ENCODE measurements at places on chromosomes 7 and 10.
A peak's percentile ranks its signal among the peaks of the same experiment; 100 is the strongest.

DNA sequence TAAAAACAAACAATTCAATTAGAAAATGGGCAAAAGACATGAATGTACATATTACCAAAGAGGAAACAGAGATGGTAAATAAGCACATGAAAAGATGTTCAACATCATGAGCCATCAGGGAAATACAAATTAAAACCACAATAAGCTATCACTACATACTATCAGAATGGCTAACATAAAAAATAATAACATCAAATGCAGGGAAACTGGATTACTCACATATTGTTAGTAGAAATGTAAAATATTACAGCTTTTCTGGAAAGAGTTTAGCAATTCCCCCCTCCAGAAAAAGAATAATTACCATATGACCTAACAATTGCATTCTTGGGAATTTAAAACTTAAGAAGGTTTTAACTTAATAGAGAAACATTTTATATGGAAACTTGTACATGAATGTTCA lies 232.9 kb upstream of the MTPN start:
- no peak for DNase-seq

DNA sequence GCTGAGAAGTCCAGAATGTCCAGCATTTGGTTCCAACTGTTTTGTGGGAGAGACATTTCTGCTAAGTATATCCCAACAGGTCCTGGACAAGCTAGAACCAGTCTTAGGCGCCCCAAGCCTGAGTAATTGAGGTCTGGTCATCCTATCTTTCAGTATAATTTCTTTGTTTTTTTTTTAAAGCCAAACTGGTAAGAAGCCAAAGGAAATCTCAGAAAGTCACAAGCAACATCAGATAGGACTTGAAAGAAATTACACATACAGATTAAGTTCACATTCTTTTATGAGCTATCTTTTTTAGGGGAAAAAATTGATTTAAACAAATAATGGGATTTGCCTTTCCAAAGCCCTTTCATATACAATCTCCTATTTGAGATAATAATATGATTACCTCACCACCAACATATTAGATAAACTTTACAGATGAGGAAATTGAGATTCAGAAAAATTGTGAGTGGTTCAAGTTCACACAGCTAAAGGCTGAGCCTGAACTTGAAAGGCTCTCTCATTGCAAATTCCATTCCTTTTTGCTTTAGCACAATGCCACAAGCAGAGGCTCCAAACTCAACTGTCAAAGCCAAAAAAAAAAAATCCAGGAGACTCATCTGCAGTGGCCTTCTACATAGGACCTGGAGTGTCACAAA lies 15.0 kb downstream of the PDLIM1 start:
- no peak for DNase-seq

- peak; percentile 94 for DNase-seq
Observed at GRCh38 chr10:70405037-70405824, 1.3 kb downstream of the EIF4EBP2 start.

DNA sequence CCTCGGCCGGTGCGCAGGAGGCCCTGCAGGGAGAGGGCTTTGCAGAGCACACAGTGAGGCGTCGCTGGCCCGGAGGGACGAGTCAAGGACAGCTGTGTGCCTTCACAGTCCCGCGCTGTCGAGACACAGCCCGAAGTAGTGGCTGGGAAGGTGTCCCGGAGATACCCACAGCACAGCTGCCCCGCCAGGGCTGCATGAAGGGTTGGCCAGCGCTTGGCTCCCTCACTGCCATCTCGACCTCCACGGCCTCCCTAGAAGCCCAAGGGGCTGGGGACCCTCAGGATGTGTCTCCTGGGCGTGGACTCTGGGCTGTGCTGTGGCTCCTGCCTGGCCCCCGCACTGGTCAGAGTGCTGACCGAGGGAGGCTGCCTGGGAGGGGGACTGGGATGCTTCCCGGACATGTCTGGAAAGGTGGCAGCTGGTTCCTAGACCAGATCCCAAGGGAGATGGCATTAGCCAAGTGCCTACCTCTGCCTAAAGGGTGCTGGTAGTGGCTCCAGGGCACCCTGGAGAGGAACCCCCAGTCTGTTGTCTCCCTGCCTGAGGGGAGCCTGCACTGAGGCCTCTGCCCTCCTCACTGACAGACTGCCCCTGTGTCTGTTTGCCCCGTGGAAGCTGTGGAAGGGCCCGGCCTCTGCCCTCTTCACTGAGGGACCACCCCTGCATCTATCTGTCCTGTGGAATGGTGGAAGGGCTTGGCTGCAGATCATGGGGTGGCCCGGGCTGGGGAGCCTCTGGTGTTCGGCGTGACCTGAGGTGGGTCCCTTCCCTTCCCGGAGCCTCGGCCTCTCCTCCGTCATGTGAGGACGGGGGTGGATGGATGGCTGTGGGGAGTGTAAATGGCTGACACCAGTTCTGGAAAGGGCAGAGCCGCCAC lies 5.8 kb downstream of the ELFN1 start:
- no peak for DNase-seq

DNA sequence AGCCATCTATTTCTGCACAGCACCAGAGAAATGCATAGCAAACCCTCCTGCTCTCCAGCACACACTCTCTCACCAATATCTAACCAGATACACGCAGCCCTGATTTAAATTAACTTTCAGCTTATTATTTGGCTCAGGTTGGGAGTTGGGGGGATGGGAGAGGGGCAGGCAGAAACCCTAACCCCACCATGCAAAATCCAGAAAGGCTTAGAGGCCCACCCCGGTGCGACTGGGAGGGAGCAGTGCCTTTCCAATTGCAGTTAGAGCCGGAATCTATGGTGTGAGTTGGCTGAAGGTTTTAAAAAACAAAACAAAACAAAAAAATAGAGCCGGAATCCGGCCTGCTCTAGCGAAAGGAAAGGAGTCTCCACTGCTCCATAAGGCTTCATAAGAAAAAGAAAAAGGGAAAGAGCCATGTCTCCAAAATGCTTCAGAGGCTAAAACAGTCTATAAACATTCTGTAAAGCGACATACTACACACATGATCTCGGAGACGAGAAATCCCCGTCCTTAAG lies 2.9 kb downstream of the IGF2BP3 start:
- no peak for DNase-seq

DNA sequence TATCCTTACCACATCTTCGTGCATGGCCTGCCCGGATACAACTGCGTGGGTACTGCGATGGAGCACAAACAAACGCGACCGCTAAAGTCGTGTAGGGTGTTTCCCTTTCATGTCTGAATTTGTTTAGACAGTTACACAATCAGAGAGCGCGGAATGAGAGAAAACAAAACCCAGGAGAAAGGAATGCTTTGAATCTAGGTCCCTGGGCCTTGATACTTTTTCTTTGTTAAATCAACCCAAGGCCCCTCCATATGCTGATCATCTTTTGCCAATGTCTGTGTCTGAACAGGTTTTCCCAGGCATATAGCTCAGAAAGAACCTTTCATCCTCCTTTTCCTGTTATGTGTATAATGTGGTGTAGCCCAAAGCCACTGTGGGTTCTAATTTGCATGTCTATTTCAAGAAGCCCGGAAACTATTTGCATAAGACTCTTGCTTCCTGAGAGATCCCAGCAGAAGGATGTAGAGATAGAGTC lies 145.8 kb downstream of the FRMD4A start:
- peak; percentile 14 for DNase-seq

- peak; percentile 58 for DNase-seq
Observed at GRCh38 chr10:110851020-110851612, 20.6 kb upstream of the PDCD4 start.

GRCh38 chr7:154584352-154585252 lies 418.3 kb downstream of the PAXIP1 start:
- DNase-seq: no peak

GRCh38 chr7:155230169-155230593 lies 67.5 kb upstream of the INSIG1 start:
- peak; percentile 99 for DNase-seq

DNA sequence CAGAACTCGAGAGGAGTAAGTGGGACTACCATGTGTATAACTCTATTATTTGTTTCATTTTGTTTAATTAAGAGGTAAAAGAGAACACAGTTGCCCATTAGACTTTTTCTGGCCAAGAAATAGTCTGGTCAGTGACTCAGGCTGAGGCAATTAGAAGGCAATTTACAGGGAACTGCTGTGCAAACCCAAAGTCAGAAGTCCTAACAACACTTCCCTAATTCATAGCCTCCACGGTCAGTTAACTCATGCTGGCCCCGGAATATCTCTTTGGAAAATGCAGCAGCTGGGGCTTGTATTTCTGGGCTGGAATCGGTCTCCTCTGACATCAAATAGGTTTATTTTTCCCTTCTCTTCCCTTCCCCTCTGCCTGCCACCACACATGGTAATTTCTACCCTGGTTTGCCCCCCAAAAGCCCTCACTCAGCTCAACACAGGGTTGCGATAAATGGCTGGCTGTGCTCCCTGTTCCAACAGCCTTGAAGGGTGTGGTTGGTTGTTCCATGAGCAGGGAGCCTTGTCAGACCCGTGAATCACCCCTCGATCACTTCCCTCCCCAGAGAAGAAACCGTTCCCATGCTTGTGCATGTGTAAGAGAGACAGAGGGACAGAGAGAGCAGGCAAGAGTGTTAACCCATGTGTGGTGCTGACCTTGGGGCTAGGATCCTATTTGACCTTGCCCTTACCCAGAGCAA lies 5.3 kb downstream of the SH3PXD2A start:
- DNase-seq: peak; percentile 83

DNA sequence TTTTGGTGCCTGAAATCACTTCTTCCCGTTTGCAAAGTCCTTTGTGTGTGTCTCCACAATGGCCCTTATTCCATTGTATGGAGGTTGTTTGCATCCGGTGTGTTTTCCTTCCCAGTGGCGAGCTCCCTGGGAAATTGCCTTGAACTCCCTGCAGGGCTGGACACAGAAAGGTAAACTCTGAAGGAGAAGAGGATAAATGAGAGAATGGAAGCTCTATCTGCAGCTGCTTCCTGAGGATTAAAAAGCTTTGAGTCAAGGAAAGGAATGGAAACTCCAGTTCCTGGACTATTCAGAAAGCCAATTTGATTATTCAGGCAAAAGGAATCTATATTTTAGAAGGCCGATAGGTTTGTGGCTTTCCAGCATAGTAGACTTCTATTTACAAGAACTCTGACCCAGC lies 4.4 kb upstream of the GRK5 start:
- DNase-seq: peak; percentile 77

DNA sequence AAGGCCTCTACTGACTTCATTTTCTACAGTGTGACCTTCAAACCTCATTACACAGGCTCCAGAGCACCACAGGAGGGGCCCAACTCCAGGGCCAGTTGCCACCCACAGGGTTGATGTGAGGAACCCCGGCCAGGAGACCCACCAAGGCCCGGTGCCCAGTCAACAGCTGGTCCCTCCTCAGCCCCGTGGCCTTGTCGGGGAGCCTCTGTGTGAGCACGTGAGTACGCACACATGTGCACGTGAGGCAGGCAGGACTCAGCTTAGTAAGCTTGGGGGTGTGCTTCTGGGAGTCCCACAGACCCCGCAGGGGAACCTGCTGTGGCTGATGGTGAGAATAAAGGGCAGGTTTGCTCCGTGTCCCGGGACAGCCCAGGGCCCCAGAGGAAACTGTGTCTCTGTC lies 104.5 kb downstream of the VIPR2 start:
- no peak for DNase-seq

GRCh38 chr7:3265388-3265787 lies 35.7 kb upstream of the SDK1 start:
- no peak for DNase-seq

GRCh38 chr7:100706672-100707311 lies 871 bp downstream of the POP7 start:
- no peak for DNase-seq

DNA sequence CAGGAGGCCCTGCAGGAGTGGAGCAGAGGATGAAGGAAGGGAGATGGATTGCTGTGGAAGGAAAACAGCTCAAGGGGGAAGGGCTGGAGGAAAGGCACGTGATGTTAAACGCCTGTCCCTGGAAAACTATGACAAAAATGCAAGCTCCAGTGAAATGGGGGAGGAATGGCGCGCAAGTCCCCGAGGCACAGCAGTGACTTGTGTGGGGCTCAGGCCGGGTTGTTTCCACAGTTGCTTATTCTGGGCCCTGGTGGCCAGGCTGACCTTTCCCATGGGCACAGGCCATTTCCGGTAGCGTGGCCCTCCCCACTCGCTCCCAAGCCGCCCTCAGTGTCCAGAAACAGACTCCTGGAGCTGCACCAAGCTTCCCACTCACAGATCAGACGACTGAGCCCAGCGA lies 68.1 kb upstream of the PDGFA start:
- peak; percentile 9 for DNase-seq

DNA sequence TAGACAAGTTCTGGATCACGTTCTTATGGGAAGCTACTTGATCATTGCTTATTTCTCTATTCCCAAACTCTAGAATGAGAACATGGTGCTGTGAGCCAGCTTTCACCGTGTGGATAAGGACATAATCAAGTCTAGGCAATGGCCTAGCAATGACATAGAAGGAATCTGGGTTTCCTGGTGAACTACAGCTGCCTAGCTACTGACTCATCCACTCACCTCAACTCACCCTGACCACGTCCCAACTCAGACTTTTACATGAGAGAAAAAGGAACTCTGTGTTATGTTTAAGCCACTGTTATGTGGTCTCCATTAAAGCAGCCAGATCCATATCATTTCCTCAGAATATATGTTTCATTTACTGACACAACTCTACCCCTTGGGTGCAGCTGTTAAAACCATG lies 18.8 kb upstream of the MET start:
- DNase-seq: peak; percentile 86

- DNase-seq: peak; percentile 84
Observed at GRCh38 chr7:43612599-43613589, 30.0 kb downstream of the STK17A start.

DNA sequence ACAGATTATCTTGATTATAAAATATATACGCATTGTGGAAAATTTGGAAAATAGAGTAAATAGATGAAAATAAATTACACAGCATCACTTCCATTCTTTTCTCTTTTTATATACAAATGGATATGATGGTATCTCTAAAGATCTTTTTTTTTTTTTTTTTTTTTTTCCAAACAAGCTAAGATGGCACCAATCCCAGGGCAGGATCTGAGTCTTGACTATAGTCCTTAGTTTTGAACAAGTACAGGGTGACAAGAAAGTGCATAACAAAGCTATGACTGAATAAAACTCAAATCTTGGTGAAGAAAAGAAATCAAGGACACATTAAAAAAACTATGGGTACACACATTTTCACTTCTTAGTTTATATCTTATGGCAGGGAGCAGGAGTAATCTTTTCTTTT lies 42.6 kb upstream of the FAM133B start:
- DNase-seq: no peak

- no peak for DNase-seq
Observed at GRCh38 chr7:137846827-137847567, at the start of gene DGKI. TSS of gene DGKI (minus strand) at chr7:137846974.

DNA sequence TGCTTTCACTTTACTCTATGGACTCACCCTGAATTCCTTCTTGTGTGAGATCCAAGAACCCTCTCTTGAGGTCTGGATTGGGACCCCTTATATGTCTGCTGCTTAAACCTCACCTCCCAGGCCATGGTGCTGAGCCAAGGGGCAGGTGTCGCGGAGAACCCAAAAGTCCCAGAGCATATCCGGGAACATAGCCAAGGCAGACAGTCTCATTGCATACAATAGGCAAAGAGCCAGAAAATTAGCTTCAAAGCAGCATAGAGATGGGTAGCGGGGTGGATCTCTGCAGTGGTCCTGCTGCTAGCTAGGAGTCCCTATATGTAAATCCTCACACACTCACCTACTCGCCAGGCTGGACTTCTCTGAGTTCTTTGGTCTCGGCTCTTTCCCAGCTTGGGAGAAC lies 5.5 kb downstream of the CCL24 start:
- DNase-seq: no peak

- DNase-seq: peak; percentile 71
Observed at GRCh38 chr10:124354411-124355382, 64.0 kb downstream of the OAT start.
